ENCODE measurements at places on chromosomes 16 and 17. TPM values are rescaled to one million over a fixed set of nuclear protein-coding genes. Genes with fewer than 3 reads are reported as not detected.

DNA sequence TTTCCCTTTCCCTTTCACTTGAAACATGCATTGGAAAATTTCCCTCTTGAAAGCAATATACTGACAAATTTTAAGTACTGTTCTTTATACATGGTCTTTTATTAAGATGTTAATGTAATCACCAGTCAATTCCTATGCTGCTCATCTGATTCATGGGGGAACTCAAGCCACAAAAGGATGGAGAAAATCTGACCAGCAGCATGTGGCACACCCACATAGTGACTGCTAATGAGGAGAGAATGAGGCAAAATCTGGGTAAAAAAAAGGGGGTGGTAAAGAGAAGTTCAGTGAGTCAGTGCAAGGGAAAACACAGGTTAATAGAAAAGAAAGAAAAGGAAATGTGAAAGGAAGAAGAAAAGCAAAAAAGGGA is 11.3 kb downstream of the RFFL start:
- DNase-seq = no peak

- DNase-seq = peak; percentile 37
Measured at GRCh38 chr16:2825049-2825742, 4.9 kb upstream of the ZG16B start.

GRCh38 chr17:74049967-74050458 is 153.5 kb upstream of the RPL38 start:
- no peak for DNase-seq

DNA sequence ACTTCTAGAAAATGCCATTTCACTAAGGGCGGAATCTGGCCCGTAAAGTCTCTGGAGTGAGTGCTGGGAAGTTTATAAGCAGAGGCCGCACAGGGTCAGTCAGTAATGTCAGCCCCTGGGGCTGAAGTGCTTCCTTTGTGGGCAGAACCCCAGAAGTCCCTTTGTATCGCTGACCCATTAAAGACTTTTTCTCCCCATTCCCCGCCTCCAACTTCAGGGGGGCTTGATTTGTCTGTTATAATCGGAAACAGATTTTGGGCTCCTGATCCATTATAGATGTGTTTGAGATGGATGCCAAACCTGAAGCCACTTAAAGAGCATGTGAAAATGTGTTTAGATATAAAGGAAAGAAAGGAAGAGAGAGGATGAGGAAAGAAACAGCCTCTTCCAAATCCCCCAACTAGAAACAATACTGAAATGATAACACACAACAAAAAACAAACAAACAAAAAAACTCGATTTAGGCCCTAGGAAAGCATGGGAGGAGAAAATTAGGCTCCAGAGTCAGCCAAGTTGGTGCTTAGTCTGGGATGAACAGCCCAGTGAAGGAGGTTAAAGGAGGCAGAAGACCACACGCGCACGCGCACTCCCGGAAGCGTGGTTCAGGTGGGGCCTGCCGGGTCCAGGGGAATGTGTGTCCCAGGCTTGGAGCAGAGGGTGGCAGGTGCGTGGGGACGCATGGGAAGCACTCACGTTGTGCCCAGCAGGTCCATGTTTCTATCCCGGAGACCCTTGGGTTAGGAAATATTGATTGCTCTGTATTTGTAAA is 27.1 kb downstream of the MSI2 start:
- no peak for DNase-seq

DNA sequence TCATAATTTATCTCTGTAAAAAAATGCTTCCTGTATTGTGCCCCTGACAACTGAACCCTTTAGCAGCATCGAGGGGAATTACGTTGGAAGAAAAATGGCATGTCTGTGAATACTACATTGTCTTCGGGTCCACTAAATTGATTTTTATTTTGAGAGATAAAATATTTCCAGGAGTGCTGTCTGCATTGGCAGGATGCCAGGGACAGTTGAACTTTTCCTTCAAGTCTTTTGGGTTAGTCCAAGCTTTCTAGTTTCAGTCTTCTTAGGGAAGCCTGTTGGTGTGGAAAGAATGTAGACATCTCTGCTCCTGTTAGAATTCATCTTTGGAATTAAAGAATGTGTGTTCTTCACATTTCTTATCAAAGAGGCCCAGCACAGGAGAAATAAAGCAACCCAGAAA is 557.9 kb downstream of the TMEM114 start:
- no peak for DNase-seq

DNA sequence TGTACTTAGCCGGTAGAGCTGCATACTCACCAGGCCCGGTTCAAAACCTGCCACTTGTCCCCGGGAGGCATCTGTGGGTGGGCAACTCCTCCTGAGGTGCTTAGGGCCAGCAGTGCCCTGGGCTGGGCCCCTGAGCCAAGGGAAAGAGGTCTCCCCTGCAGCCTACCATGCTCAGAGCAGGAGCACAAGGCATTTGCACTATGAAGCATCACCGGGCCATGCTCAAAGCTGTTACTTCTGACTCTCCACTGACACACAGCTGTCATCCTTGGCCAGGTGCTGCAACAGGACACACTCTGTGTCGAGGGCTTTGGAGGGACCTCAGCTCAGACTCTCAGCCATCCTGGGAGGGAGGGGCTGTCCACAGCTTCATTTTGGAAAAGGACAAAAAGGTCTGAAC is 37.2 kb downstream of the SLC38A8 start:
- no peak for DNase-seq

- peak; percentile 61 for DNase-seq
Measured at GRCh38 chr16:3879258-3879886, 1.1 kb downstream of the CREBBP start.

- peak; percentile 68 for DNase-seq
Measured at GRCh38 chr17:1972487-1973160, 52.5 kb downstream of the RTN4RL1 start.

DNA sequence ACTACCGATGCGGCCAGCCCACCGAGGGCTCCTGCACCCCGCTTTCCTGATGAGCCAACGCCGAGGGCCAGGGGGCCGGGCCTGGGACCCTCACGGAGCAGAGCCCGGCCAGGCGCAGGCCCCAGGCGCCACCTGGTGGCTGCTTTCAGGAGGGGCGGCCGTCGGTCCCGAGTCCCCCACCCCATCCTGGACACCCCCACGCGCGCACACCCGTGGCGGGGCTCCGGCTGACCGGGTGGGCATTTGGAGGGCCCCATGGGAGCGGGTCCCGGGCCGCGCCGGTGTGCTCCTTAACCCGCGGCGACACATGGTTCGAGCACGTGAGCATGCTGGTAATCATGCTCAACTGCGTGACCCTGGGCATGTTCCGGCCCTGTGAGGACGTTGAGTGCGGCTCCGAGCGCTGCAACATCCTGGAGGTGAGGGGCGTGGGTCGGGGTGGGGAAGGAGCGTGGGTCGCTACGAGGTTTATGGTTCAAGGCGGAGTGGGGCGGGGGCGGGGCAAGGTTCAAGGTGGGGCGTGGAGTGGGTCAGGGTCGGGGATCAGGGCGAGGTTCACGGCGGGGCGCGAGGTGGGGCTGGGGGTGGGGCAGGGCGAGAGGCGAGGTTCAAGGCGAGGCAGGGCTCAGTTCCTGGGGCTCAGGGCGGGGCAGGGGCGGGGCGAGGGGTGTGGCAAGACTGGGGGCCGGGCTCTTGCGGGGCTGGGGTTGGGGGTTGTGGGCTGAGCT is 30.2 kb downstream of the TPSG1 start:
- no peak for DNase-seq

- no peak for DNase-seq
Measured at GRCh38 chr16:64153718-64154117, 968.1 kb downstream of the CDH11 start.

GRCh38 chr17:76467809-76468633 is 618 bp downstream of the AANAT start:
- DNase-seq = peak; percentile 41

DNA sequence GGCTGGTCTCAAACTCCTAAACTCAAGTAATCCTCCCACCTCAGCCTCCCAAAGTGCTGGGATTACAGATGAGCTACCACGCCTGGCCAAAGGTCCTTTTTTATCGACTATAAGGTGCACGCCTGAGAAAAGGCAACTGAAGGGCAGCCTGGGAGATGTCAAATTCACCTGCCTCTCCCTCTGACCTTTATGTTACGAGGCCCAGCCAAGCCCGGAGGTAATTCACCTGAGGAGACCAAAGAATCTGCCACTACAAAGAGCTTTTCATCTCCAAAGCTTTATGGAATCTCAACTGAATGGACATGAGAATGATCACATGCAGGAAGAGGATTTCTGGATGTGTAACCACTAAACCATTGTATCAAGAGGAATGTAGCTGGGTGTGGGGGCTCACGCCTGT is 37.2 kb downstream of the LYRM1 start:
- DNase-seq = no peak

DNA sequence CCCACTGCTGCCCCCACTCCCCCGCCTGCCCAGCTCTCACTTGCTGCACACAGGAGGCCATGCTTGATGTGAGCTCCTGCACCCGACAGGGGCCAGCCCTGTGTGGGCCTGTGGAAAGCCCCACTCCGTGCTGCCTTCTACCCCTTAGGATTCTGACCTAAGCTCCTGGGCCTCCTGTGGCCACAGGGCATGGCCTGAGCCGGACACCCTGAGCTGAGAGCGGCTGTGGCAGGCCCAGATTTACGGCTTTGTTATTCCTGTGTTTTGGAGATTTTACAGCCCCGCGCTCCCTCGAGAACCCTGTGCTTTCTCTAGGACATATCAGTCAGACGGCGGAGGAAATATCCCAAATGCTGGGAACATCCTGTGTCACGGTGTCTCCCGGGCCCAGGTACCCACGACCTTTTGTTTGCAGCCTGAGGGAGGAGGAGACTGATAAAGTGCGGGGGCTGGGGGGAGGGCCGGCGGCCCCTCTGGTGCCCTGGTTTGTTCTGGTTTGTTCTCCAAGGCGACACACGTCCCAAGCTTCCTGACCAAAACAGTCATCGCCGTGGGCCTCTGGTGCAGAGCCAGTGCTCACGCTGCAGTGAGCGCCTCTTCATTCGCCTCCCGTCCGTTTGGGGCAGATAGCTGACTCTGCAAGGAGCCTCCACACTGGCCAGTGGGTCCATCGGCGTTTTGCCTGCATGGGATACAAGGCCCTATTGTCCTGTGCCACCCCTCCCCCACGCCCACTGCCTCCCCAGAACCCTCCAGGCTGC is 363.4 kb downstream of the C16orf95 start:
- no peak for DNase-seq

DNA sequence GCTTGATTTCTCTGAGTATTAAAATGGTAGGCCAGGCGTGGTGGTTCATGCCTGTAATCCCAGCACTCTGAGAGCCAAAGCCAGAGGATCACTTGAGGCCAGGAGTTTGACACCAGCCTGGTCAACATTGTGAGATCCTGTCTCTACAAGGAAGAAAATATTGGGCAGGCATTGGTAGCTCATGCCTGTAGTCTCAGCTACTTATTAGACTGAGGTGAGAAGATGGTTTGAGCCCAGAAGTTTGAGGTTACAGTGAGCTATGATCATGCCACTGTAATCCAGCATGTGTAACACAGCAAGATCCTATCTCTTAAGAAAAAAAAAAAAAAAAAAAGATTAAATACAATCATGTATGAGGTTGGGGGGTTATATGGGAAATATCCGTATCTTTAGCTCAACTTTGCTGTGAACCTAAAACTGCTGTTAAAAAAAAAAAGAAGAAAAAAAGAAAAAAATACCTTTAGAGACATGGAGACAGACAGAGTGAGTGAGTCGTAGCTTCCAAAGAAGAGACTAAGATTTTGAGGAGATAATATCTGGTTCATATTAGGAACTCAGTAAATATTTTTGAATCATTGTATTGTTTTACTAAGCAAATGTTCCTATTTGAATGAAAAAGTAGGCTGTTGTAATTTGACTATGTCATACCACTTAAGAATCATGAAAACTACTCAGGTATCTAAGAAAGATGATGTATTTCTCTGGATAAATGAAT is 325.7 kb upstream of the TBX2 start:
- no peak for DNase-seq

DNA sequence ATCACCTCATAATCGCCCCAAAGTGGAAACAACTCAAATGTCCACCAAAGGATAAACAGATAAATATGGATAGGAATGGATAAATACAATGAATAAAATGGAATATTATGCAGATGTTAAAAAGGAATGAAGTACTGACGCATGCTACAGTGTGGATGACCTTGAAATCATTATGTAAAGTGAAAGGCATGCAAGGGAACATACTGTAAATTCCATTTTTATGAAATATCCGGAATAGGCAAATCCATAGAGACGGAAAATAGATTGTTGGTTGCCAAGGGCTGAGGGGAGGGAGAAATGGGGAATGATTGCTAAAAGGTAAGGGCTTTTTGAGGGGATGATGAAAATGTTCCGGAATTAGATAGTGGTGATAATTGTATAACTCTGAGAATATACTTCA is 36.0 kb downstream of the STAT5B start:
- no peak for DNase-seq

DNA sequence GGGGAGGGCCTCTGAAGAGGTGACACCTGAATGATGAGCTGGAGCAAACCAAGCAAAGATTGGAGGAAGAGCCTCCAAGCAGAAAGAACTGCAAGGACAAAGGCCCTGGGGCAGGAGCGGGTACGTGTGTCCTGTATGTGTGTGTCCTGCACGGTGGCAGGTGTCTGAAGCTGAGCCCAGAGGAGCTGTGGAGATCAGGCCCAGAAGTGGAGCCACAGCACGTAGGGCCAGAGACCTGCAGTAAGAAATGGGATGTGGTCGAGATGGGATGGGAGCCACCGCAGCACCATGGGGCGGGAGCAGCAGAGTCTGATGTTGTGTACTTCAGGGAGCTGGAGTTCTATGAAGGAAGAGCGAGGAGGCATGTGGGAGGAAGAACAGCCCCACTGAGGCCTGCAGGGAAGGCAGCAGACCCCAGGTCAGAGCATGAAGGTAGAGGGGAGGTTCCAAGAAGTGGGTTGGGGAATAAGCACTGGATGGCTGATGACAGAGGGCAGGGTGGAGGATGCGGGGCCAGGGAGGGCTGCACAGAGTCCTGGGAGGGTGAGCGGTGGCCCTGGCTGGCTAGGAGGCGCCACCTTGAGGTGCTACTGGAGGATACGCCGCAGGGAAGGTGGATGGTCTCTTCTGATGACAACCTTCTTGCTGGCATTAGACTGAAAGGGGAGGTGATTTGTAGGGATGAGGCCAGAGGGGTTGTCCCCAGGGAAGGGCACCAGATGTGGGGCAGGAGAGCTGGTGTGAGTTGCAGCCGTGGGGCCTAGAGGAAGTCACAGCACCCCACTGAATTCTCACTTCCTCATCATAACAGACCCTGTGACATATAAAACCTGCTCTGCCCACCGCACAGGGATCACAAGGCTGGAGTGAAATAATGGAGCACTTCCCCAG is 10.6 kb upstream of the CETP start:
- peak; percentile 71 for DNase-seq

GRCh38 chr17:47905221-47905733 is 9.2 kb downstream of the SP2 start:
- DNase-seq = peak; percentile 59

The KCNH4 gene
- total RNA-seq = 0.09 TPM

The KRTAP2-2 gene
- not detected for total RNA-seq

The ARL4D gene
- total RNA-seq = 12.9 TPM

The KRTAP4-1 gene
- total RNA-seq = not detected

The TRPV2 gene
- 120 TPM for total RNA-seq

The NLRP1 gene
- total RNA-seq = 40.3 TPM
